ENCODE measurements at places on chromosomes 13 and 19.
A peak's percentile ranks its signal among the peaks of the same experiment; 100 is the strongest.

GRCh38 chr13:83895994-83896580, 13.8 kb upstream of the SLITRK1 start:
- DNase-seq: no peak

DNA sequence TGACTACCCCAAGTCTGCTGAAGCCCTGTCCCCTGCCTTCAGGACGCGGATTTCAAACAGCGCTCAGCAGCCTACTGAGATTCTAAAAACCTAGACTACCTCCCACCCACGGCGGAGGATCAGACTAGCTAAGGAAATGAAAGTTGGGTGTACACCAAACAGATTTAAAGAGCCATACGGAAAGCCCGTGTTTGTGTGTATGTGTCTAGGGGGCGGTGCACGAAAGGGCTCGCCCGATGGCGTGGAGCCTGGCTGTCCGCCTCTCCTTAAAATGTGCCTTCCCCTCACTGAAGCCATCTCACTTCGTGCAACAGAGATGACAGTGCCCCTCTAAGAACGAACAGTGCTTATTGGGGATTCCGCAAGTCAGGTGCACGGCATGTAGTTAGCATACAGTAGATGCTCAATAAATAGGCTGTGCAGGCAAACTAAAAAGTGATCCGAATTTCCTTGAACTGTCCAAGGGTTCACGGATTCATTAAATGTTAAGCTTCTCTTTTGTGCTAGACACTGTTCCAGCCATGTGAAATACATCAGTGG, 639 bp downstream of the LENG1 start:
- DNase-seq: peak; percentile 29

- no peak for DNase-seq
These were observed 9.3 kb downstream of the MAP3K10 start for GRCh38 chr19:40200341-40201099.

- no peak for DNase-seq
These were observed 165.5 kb upstream of the KLF12 start for GRCh38 chr13:74299721-74300120.

DNA sequence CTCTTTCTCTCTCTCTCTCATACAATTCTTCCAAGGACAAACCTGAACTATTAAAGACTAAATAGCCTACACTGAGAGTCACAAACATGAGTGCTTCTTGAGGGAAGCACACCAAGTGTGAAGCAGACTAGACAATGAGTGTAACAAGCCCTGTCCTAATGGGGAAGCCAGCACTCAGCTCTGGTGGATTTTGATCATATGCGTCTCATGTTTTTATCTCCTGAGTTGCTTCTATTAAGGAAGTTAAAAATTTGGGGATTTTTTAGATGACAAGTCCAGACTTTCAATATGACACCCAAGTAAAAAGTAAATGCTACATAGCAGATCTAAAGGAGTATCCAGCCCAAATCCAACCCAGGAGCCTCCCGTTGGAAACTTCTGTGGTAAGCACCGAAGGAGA, 437.8 kb downstream of the RFC3 start:
- no peak for DNase-seq

GRCh38 chr13:23386533-23386932, 47.0 kb downstream of the SACS start:
- DNase-seq: no peak
